ENCODE measurements at places on chromosomes 1 and 21.

DNA sequence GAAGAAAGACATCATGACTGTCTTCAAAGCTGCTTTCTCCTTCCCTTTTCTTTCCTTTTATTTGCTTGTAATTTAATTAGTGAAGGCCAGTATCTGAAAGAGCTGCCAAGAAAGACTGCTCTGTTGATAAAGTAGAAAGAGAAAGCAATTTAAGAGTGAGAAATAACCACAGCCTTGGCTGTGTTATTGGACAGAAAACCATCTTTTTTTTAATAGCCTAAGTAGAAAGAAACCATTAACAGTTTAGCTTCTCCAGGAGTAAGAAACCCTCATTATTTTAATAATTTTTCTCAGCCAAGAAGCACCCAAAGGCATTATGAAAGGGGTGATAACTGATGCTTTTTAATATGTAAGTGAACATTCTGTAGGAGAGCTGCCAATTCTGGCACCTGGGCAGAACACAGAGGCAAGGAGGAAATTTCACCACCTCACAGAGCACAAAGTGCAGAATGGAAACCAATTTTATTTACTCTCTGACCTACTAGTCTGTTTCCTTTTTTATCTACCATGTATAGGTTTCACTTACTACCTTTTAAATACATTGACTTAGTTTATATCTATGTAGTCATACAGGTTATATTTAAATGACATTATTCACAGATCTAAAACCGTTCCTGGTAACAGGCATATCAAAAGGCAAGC is 703.2 kb downstream of the MRPL39 start:
- no peak for DNase-seq

- no peak for DNase-seq
Measured at GRCh38 chr1:205301842-205302588, 19.5 kb downstream of the NUAK2 start.

DNA sequence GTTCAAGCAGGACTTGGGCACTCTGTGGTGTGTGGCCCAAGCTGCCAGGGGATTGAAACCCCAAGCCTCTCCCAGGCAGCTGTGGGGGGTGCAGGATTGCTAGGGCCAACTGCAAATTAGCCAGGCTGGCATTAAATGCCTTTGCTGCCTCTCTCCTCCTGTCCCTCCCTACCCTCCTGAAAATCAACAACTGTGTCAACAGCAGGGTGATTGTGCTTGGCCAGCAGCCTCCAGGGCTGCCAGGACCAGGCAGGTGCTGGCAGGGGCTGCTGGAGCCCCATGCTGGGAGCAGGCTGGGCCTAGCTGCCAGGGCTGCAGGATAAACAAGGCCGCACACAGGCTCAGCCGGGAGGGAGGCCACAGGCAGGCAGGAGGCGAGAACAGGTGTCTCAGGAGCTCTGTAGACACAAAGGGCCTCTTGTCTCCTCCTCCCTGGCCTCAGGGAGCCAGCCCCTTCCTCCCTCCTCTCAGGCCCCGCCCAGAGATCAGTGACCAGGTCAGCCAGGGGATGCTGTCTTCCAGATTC is 11.4 kb downstream of the SOX13 start:
- DNase-seq = no peak

DNA sequence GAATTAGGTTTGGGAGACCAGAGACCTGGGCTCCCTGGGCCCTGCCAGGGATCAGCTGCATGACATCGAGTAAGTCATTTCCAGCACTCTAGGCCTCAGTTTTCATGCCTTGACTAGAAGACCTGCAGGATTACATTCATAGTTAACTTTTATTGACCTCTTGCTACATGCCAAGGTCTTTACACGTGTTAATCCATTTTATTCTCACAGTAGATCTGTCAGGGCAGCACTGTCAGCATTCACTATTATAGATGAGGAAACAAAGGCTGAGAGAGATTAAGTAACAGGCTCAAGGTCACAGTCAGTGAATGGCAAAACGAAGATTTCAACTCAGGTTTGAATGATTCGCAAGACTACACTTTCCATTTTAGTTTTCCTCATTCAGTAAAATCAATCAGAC is 37.0 kb downstream of the PGM1 start:
- DNase-seq = no peak

DNA sequence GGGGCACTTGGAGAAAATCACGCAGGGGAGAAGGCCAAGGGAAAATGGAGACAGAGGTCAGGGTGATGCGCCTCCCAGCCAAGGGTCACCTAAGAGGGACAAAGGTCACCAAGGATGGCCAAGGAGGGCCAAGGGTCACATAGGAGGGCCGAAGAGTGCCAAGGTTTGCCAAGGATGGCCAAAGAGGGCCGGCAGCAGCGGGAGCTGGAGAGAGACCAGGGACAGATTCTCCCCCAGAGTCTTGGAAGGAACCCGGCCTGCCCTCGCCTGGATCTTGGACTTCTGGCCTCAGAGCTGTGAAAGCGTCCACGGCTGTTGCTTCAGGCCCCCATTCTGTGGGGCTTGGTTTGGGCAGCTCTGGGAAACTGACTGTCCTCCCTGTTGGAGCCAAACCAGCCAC is 25.6 kb upstream of the ARHGEF16 start:
- no peak for DNase-seq

- DNase-seq = no peak
Measured at GRCh38 chr1:53391296-53391695, 63.4 kb upstream of the LRP8 start.

- no peak for DNase-seq
Measured at GRCh38 chr1:66383611-66384010, 150.3 kb upstream of the SGIP1 start.

- DNase-seq = no peak
Measured at GRCh38 chr1:2788506-2789163, 12.9 kb downstream of the TTC34 start.

GRCh38 chr1:193406901-193407300 is 220.5 kb upstream of the B3GALT2 start:
- DNase-seq = no peak

GRCh38 chr1:179105393-179105792 is 23.5 kb downstream of the TOR3A start:
- no peak for DNase-seq

DNA sequence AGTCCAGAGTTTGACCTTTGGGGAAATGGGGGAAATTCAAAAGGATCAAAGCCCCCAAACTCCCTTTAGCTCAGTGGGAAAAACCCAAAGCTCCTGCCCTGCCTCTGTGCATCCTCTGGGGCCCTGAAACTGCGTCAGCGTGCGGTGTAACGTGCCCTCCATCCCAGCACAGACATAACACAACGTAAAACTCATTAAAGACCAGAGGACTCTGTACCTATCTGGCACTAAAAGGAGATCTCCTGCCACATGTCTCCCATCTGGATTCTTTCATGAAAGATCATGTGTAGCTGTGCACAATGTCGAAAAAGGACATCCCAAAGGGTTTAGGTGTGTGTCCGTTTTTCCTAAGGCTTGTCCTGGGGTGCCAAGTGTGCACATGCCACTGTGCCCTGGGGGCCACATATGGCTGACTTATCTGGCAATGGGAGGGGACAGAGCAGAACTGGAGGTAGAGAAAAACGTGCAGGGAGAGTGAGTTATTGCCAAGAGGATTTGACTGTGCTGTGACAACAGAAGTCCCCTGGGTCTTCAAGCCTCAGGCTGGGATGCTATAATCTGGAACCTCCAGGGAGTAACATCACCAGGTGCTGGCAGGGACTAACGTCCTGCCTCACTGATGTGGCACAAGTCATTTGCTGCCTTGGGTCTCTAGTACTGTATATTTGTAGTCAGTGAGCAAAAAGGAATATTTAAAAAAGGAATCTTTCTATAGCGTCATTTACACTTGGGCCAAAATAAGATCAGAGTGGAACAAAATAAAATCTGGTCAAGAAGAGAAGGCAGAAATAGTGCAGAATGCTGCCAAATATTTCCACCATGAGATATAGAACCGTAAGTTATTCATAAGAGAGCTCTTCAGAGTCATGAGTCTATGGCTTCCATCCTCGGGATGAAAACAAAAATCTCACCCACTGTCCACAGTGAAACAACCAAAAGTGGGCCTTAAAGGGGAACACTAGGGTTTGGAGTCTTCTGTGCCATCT is 52.3 kb downstream of the ITPKB start:
- no peak for DNase-seq

DNA sequence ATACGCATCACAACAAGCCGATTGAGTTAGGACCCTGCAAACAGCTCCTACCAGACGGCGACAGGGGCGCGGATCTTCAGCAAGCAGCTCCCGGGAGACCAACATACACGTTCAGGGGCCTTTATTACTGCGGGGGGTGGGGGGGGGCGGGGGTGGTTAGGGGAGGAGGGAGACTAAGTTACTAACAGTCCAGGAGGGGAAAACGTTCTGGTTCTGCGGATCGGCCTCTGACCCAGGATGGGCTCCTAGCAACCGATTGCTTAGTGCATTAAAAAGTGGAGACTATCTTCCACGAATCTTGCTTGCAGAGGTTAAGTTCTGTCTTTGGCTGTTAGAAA is 162.0 kb downstream of the RUNX1 start:
- no peak for DNase-seq

GRCh38 chr1:89356658-89357400 is 7.0 kb upstream of the GBP6 start:
- DNase-seq = no peak

DNA sequence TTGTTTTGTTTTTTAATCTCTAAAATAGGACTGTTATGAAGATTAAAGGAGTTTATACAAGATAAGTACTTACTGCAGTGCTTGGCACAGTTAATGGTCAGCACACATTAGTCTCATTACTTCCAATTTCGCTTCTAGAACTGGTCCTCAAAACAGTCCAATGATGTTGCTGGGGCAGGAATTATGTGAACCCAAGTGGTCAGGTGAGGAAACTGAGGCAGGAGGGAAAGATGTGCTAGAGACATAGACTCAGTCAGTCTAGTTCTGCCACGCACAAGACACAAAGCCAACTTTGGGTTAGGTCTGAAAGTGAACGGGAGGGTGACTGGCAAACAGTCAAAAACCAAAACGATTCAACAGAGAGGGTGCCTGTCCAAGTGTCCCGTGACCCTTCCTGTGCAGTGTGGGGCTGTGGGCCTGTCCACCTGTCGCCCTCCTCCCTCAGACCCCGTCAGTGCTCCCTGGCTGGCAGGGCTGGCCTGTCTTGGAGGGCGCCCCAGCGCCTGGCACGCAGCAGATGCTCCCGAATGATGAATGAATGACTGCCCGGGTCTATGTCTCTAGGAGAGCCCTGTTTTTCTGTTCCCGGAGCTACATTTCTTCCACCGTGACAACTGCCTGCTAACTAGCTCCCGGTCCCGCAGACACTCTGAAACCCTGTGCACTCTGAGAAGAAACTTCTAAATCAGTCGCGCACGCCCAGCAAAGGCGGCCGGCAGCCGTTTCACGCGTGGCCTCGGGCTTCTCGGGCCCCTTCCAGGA is 2.4 kb downstream of the LRP8 start:
- DNase-seq = no peak

- no peak for DNase-seq
Measured at GRCh38 chr1:29236712-29237128, 398 bp downstream of the PTPRU start.
